ENCODE measurements at places on chromosomes 4 and X.

GRCh38 chr4:41835321-41835995 lies 86.9 kb upstream of the PHOX2B start:
- no peak for DNase-seq

DNA sequence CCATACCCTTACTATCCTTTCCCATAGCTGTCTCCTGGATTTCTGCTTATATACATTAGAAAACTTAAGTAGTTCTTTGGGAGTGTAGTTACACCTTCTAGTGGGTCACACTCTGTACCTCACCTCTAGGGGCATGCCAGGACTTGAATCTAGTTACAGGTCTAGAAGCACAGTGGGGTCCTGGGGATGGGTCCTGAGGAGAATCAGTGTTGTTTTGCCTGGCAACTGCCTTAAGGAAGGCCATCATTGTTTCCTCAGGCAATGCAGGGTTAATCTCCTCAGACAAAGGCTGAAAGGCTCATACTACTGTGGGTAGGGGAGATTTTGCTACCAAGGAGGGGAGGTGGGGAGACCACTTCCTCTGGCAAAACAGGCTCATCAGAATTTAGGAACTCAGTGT lies 750.3 kb downstream of the FAT4 start:
- DNase-seq, result no peak

DNA sequence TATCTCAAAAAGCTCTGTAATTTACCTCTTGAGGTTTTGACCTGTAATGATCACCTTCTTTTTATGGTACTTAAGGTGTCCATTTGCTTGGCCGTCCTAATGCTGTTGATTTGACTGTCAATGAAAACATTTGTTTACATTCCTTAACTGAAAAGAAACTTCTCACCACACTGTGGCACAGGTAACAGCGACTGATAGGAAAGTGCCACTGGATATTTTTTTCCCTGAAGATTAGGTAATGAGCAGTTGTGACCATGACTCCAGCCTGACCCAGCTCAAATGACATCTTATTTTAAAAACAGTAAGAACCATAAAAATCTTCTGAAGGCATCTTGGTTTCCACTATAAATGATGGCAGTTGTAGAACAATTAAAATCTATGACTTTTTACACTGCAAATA lies 87.6 kb downstream of the HHIP start:
- no peak for DNase-seq

GRCh38 chrX:47112316-47112954 lies 32.1 kb downstream of the NDUFB11 start:
- no peak for DNase-seq

DNA sequence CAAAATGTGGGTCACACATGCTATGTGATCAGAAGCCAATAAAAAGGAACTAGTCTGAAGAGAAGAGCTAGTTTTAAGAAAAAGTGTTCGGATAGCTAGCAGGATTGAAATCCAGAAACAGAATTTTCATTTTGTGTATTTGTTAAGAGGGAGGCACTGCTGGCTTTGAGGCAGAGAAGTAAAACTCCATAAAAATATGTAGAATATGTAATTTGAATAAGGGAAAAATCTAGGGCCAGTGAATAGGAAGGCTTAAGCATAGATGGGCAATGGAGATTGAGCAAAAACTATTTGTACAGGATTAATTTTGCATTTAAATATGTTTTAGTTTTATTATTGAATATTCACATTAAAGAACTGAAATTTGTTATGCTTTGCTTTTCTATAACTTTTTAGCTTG lies 399.9 kb upstream of the PITX2 start:
- no peak for DNase-seq

- no peak for DNase-seq
Observed at GRCh38 chr4:52611030-52611555, 48.0 kb downstream of the USP46 start.

DNA sequence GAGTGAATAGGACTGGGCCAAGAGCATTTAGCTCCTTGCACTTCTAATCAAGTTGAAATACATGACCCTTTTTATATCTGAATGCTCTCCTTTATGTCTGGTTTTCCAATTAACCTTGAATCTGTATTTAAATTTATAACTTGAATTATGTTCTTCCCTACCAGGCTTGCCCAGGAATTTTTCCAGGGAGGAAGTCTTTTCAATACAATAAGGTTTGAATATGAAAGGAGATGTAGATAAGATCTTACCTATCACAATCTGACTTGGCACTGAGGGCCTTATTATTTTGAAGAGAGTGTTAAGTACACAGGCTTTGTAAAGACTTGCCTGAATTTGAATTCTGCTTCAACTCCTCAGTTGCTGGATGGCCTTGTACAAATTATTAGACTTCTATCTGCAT lies 555.7 kb downstream of the PCDH7 start:
- no peak for DNase-seq
